ENCODE measurements at places on chromosomes 7 and 10. TPM values are rescaled to one million over a fixed set of nuclear protein-coding genes. Genes with fewer than 3 reads are reported as not detected.

NHLRC2 gene
- 46.1 TPM for total RNA-seq

TLL2 gene
- total RNA-seq = not detected

P4HA1 gene
- 51.8 TPM for total RNA-seq

FXYD4 gene
- 1.1 TPM for total RNA-seq

CYP26A1 gene
- total RNA-seq = not detected

SOSTDC1 gene
- total RNA-seq = 3.7 TPM

FZD8 gene
- total RNA-seq = 20.4 TPM

RSPH10B2 gene
- total RNA-seq = not detected

All from upper lobe of right lung (tissue), 1 donor.